Stromal cell of bone marrow (primary cell): ENCODE measurements at places on chromosomes 4 and X.

- DNase-seq = no peak
These were observed 53.2 kb downstream of the SPRY1 start for GRCh38 chr4:123449780-123450179.

- no peak for DNase-seq
These were observed 34.4 kb upstream of the TET2 start for GRCh38 chr4:105112274-105112673.

- DNase-seq = no peak
These were observed 29.4 kb downstream of the SNCA start for GRCh38 chr4:89807441-89808140.

- no peak for DNase-seq
These were observed 8.6 kb downstream of the CFAP97 start for GRCh38 chr4:185194924-185195888.

GRCh38 chr4:94463771-94464170 is 12.0 kb downstream of the PDLIM5 start:
- no peak for DNase-seq
